ENCODE measurements at places on chromosomes 3 and 15. TPM values are rescaled to one million over a fixed set of nuclear protein-coding genes. Genes with fewer than 3 reads are reported as not detected.

SLC28A1 gene
- 0.06 TPM for total RNA-seq

DNA sequence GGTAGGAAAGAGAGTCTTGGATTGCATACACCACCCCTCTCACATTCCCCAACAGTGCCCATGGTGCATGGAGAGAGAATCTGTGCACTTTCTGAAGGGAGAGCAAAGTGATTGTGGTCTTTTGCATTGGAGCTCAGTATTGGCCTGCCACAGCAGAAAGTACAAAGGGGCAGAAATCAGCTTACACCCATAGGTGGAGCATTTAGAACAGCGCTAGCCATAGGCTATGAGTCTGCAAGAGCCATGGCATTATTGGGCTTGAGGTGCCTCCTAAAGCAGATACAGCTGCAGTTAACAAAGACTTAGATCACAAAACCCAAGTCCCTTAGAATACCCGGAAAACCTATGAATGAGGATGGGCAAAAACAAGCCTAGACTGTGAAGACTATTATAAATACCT, 21.8 kb downstream of the SI start:
- no peak overlapping the region for H3K4me3 ChIP-seq
- no peak for DNase-seq
- H3K36me3 ChIP-seq: no peaks in the 10 kb centered on the region
- no peak overlapping the region for H3K27ac ChIP-seq
- no peaks in the 10 kb centered on the region for H3K4me1 ChIP-seq
- H3K27me3 ChIP-seq: no peaks in the 10 kb centered on the region

- H3K4me3 ChIP-seq: no peak overlapping the region
- H3K36me3 ChIP-seq: peaks cover 42% of the 10 kb centered on the region
- no peaks in the 10 kb centered on the region for H3K27me3 ChIP-seq
- no peaks in the 10 kb centered on the region for H3K4me1 ChIP-seq
Observed at GRCh38 chr3:66394019-66394752, 106.6 kb downstream of the LRIG1 start.

GRCh38 chr15:78207641-78208340, 26.6 kb downstream of the ACSBG1 start:
- no peak overlapping the region for H3K4me3 ChIP-seq
- H3K27ac ChIP-seq: no peak overlapping the region
- DNase-seq: no peak
- H3K4me1 ChIP-seq: no peaks in the 10 kb centered on the region
- H3K36me3 ChIP-seq: no peaks in the 10 kb centered on the region
- no peaks in the 10 kb centered on the region for H3K27me3 ChIP-seq

- H3K4me3 ChIP-seq: no peak overlapping the region
- peak; percentile 73 for DNase-seq
- H3K27me3 ChIP-seq: no peaks in the 10 kb centered on the region
- H3K27ac ChIP-seq: peak overlapping the region; percentile 61
- peaks cover 47% of the 10 kb centered on the region for H3K4me1 ChIP-seq
Observed at GRCh38 chr15:78065284-78065872, 12.1 kb downstream of the TBC1D2B start.

- no peak overlapping the region for H3K27ac ChIP-seq
- H3K4me3 ChIP-seq: no peak overlapping the region
- no peaks in the 10 kb centered on the region for H3K27me3 ChIP-seq
- peak; percentile 62 for DNase-seq
- H3K36me3 ChIP-seq: no peaks in the 10 kb centered on the region
- no peaks in the 10 kb centered on the region for H3K4me1 ChIP-seq
Observed at GRCh38 chr3:9172851-9173321, 76.6 kb downstream of the SRGAP3 start.

GRCh38 chr15:42604894-42605744, 29.7 kb downstream of the STARD9 start:
- no peaks in the 10 kb centered on the region for H3K36me3 ChIP-seq
- no peaks in the 10 kb centered on the region for H3K27me3 ChIP-seq
- H3K4me3 ChIP-seq: no peak overlapping the region
- DNase-seq: peak; percentile 79
- H3K27ac ChIP-seq: peak overlapping the region; percentile 62

All from lung (tissue), 17 donors.